Activated T-cell treated with anti-CD3 and anti-CD28 coated beads, Interleukin-2, amount 50 U/mL, for 24 hours (primary cell): ENCODE measurements at places on chromosomes 6 and 20.

GRCh38 chr6:75504465-75505222 lies 11.0 kb upstream of the FILIP1 start:
- no peak for DNase-seq
- no peaks in the 10 kb centered on the region for H3K36me3 ChIP-seq
- H3K27ac ChIP-seq = no peak overlapping the region
- H3K4me3 ChIP-seq = no peak overlapping the region

GRCh38 chr20:2364044-2364443 lies 16.7 kb upstream of the TGM6 start:
- no peaks in the 10 kb centered on the region for H3K36me3 ChIP-seq
- H3K4me3 ChIP-seq = no peak overlapping the region
- no peak for DNase-seq
- no peak overlapping the region for H3K27ac ChIP-seq

DNA sequence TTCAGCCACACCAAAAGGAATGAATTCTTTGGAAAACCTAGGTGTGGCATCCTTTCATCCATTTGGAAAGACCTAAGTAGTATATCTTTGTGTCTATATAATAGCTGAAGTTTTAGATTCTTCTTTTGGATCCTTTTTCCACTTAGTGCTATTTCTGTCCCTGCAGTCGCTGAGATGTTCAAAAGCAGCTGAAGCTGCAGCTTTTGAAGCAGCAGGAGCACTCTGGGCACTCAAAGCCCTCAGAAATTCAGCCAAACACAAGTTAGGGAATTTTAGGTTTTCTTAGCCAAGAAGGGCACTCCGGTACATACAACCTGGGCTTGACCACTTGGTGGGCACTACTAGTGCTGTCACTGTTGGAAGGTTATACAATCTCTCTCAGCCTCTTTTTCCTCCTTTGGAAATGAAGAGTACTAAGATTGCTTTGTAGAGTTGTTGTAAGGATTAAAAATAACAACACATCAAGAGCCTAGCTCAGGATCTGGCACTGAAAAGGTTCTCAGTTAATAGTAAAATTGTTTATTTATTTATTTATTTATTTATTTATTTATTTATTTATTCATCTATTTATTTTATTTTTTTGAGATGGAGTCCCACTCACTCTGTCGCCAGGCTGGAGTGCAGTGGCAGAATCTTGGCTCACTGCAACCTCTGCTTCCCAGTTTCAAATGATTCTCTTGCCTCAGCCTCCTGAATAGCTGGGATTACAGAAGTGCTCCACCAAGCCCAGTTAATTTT lies 71.9 kb upstream of the SLC22A16 start:
- no peak overlapping the region for H3K27ac ChIP-seq
- no peak overlapping the region for H3K4me3 ChIP-seq
- peaks cover 11% of the 10 kb centered on the region for H3K27me3 ChIP-seq
- peaks cover 15% of the 10 kb centered on the region for H3K4me1 ChIP-seq
- no peak for DNase-seq

- H3K27me3 ChIP-seq = no peaks in the 10 kb centered on the region
- H3K27ac ChIP-seq = no peak overlapping the region
- H3K4me3 ChIP-seq = no peak overlapping the region
- H3K36me3 ChIP-seq = no peaks in the 10 kb centered on the region
- peaks cover 8% of the 10 kb centered on the region for H3K4me1 ChIP-seq
Measured at GRCh38 chr6:122028933-122029522, 370.4 kb upstream of the HSF2 start.

- no peaks in the 10 kb centered on the region for H3K27me3 ChIP-seq
- H3K36me3 ChIP-seq = no peaks in the 10 kb centered on the region
- DNase-seq = no peak
- H3K4me3 ChIP-seq = no peak overlapping the region
- H3K27ac ChIP-seq = no peak overlapping the region
Measured at GRCh38 chr6:34490390-34491090, 24.7 kb downstream of the PACSIN1 start.

- H3K36me3 ChIP-seq = peaks cover 29% of the 10 kb centered on the region
- no peak overlapping the region for H3K27ac ChIP-seq
- no peak overlapping the region for H3K4me3 ChIP-seq
Measured at GRCh38 chr20:2151858-2152281, 50.2 kb downstream of the STK35 start.

DNA sequence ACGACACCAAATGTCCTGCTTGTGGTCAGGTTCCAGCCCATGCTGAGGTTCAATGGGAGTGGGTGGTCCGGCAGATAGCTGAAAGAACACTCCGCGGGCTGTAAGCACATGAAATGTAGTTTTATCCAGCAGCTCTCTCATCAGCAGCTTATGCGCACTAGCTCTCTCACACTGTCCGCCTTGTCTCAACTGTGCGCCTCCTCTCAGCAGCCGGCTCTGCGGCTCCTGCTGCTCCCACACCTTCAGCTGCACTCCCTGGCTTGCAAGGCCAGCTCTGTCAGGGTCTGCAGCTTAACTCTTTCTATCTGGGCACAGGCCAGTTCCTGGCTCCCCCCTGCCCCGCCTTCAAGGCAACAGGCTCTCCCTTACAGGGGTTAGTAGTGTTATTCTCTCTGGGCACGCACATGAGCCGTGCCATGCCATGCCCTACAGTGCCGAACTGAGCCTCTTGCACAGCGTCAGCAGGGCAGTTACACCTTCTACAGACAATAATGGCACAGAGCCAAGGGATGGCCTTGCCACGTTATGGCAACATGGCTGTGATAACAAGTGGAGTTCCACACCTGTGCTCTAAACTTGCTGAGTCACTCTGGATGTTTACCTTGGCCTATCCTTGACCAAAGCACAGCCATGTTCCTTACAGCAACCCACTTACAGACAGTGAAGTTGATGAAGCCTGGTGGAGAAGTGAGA lies 84.0 kb upstream of the LRFN2 start:
- no peak for DNase-seq
- H3K4me1 ChIP-seq = no peaks in the 10 kb centered on the region
- H3K27me3 ChIP-seq = peaks cover 7% of the 10 kb centered on the region
